Endothelial cell of umbilical vein (primary cell): ENCODE measurements at places on chromosomes 2 and 18. TPM values are rescaled to one million over a fixed set of nuclear protein-coding genes. Genes with fewer than 3 reads are reported as not detected.

The TMEM17 gene
- 0.91 and 1.2 TPM in 2 replicates for total RNA-seq

The COLEC12 gene
- 13.8 and 17.1 TPM in 2 replicates for total RNA-seq

The LONRF2 gene
- not detected in 2 replicates for total RNA-seq

The IL1R2 gene
- not detected in 2 replicates for total RNA-seq

The SH3BP4 gene
- 100.0 and 105 TPM in 2 replicates for total RNA-seq

The VAMP5 gene
- total RNA-seq: 164 and 186 TPM in 2 replicates

The C2orf80 gene
- total RNA-seq: not detected in 2 replicates

The POU3F3 gene
- not detected in 2 replicates for total RNA-seq

The CROCC2 gene
- total RNA-seq: not detected in 2 replicates

The OTX1 gene
- 0.30 TPM in 1 of 2 replicates, not detected in the other for total RNA-seq

The DCDC2C gene
- total RNA-seq: not detected in 2 replicates

The STARD6 gene
- not detected in 2 replicates for total RNA-seq

The COL4A4 gene
- total RNA-seq: not detected in 2 replicates

GRCh38 chr2:43131890-43132682 is 94.3 kb downstream of the ZFP36L2 start:
- DNase-seq: no peak

DNA sequence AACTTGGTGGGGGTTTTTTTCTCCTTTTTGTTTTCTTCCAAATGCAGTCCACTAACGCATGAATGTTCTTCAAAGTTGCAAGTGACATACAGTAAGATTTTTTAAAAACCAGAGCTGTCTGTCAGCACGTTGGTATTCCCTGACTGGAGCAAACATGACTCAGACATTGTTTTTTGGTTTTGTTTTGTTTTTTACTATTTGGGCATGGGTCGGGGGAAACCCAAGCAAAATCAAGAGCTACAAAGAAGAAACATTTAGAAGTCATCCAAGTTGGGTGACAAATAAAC is 726 bp upstream of the CCDC88A start:
- DNase-seq: no peak

- no peak for DNase-seq
These were observed 5.7 kb upstream of the GPR35 start for GRCh38 chr2:240619506-240620148.

- DNase-seq: no peak
These were observed 20.5 kb upstream of the C1D start for GRCh38 chr2:68083346-68083745.

DNA sequence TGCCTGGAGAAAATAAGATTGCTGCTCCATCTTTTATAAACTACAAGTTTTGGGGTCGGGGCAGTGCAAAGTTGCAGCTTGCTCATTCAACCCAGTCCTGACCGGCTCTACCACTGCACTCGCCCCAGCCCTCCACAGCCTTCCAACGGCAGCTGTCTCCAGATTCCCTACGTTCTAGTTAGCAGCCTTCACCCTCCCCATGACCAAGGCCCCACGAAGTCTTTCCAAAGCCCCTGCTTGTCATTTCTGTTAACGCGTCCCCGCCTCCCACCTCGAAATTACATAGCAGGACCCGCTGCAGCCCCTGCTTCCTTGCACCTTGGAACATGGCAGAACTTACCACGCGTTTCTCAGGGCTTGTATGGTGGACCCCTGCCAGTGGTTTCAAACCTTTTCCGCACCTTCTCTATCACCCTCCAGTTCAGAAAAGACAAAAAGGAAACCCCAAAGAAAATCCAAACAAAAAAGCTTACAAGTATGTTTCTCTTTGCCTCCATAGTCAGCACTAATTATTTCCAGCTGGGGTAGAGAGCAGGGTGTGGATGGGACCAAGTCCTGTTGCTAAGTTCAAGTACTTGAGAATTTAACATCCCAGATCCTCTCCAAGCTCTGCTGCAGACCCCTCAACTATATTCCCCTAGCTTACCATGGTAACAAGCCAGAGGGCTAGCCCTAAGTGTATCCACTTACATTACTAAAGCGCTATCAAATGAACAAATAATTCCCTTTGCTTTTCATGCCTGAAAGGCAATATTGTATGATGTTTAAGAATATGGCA is 161.5 kb downstream of the TGIF1 start:
- no peak for DNase-seq

DNA sequence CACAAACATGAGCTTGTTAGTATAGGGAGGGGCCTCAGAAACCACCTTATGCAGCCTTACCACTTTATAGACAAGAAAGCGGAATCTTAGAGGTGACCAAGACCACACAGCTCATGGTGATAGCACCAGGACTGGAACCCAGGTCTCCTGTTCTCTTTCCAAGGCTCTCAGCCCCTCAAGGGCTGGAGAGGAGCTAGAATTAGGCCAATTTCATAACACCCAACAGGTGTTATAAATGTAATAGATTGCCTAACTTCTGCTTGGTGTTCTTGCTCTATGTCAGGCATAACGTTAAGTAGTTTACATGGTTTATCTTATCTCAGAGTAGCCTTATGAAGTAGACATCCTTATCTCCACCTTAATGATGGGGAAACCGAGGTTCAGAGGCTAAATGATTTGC is 42.9 kb downstream of the RPL37A start:
- DNase-seq: no peak

GRCh38 chr18:31549416-31549815 is 42.3 kb upstream of the TTR start:
- no peak for DNase-seq

GRCh38 chr2:155643056-155643775 is 689.3 kb downstream of the NR4A2 start:
- DNase-seq: no peak

DNA sequence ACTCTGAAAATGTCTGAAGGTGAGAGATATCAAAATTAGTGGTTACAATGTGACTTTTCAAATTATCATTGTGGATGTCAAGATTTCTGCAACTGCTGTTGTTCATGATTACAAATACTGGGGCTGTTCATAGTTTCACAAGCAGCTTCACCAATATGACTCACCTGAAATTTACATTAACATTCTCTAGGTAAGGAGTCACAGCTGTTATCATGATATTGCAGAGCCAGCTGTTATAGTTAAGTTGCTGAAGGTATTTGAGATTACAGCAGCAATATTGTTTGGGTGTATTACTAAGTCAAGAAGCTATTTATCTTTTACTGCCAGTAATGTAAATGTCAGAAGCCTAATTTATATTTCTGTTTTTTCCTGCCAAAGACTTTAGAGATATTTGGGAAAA is 140.0 kb downstream of the MC4R start:
- DNase-seq: no peak

DNA sequence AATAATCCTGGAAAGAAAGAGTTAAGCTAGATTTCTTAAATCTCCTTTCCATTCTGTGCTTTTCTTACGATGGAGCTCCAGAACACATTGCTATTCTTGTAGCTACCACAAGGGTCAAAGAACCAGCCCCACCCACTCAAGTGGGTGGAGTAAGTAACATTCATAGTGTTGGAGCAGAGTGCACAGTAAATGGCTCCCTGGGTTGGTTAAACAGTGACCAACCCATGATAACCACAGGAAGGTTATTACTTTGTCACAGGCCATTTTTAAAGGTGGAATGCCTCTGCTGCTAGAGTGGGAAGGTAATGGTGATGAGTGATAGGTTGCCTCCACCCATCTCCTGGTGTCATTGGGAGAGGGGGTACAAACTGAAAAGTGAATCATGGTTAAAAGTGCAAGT is 13.9 kb downstream of the ARPC2 start:
- no peak for DNase-seq

DNA sequence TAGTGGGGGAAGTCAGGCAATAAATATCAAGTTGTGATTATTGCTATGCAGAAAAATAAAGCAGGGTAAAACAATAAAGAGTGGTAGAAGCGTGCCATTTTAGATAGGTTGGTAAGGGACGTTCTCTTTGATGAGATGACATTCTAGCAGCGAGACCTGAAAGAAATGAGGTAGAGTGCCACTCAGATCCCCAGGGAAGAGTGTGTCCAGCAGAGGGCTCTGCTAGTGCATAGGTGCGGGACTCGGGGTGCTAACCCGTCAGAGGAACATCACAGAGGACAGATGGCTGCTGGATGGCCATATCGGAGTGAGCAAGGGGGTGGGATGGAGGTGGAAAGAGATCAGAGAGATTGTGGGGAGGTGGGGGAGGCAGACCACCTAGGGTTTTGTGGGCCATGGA is 16.3 kb upstream of the GTF2A1L start:
- DNase-seq: no peak

- peak; percentile 71 for DNase-seq
These were observed 124.8 kb downstream of the NUP35 start for GRCh38 chr2:183248866-183249567.

GRCh38 chr2:69583321-69583833 is 60.2 kb downstream of the AAK1 start:
- no peak for DNase-seq

DNA sequence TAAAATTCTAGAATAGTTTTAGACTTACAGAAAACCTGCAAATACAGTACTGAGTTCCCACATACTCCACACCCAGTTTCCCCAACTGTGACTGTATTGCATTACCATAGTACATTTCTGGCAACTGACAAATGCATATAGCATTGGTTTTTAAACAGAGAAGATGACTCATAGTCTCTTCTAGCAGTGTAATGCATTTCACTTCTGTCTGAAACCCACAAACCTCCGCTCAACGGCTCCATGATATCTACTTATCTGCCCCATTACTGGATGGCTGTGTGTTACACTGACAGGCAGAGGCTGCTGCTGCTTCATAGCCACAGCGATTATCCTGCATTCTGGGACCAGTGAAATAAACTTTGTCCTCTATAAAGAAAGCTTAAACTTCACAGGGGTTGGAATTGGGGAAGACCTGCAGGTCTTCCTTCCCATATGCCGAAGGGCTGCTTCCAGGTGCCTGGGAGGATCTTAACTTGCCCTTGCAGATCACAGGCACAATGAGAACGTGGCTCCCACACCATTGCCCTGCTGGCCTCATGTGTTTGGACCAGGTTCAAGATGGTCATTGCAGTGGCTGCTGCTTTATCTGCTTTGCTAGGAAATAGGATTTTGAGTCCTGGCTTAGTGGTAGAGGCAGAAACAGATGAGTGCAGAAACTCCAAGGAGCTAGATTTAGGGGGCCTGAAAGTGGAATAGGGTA is 742.6 kb upstream of the HS6ST1 start:
- DNase-seq: no peak

DNA sequence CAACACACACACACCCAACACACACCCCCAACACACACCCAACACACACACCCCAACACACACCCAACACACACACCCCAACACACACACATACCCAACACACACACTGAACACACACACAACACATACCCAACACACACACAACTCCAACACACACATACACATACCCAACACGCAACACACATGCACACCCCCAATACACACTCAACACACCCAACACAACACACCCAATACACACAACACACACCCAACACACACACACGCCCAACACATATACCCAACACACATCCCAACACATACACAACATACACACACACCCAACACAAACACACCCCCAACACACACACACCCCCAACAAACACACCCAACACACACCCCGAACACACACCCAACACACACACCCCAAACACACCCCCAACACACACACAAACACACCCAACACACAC is 8.2 kb upstream of the STK25 start:
- no peak for DNase-seq

GRCh38 chr18:12028040-12028628 is 46.8 kb downstream of the IMPA2 start:
- DNase-seq: no peak

GRCh38 chr2:126787289-126787688 is 111.4 kb upstream of the TEX51 start:
- DNase-seq: no peak

- no peak for DNase-seq
These were observed 62.8 kb downstream of the INO80D start for GRCh38 chr2:206023183-206023582.
